ENCODE measurements at places on chromosomes 16 and 17.

DNA sequence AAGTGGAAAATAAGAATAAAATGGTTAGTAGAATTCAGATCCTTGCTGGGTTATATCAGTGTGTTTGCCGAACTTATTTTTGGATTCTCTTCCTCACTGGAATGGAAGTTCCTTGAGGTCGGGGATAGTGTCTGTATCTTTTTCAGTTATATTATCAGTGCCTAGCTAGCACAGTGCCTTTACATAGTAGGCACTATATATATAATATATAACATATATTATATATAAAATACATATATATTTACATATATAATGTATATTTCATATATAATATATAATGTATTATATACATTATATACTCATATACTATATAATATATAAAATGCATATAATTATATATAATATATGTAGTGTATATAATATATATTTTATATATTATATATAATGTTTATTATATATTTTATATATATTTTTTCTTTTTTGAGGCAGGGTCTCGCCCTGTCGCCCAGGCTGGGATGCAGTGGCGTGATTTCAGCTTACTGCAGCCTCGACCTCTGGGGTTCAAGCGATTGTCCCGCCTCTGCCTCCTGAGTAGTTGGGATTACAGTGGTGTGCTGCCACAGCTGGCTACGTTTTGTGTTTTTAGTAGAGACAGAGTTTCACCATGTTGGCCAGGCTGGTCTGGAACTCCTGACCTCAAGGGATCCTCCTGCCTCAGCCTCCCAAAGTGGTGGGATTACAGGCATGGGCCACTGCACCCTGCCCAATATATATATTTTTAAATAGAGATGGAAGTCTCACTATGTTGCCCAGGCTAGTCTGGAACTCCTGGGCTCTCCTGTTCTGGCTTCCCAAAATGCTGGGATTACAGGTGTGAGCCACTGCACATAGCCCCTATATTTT, 3.2 kb downstream of the NFATC3 start:
- DNase-seq = no peak

- peak; percentile 68 for DNase-seq
Observed at GRCh38 chr16:8936421-8936820, 27.3 kb downstream of the USP7 start.

DNA sequence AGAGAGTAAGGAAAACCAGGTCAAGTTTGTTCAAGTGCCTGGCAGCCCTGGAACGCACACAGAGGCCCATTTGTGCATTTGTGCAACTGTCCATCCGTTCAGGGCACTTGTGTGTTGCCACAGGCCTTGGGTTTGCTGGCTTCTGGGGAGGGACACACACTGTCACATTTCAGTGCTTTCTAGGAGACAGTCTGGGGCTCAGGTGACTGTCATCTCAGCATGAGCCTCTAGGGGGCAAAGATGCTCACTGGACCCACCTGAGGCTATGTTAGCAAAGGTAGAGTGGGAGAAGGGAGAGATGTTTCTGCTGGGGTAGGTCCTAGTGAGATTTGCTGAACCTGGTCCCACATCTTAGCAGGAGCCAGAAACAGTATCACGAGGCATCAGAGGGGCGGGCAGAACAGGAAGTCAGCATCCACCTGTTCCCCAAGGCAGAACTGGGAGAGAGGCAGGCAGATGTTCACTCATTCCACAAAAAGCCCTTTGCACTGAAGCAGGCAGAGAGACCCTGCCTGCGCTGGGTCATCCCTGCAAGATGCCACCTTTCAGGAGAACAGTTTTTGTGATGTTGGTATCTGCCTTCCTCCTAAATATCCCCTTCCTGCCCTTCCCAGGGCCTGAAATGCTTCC, 48.5 kb downstream of the RAI1 start:
- peak; percentile 73 for DNase-seq

DNA sequence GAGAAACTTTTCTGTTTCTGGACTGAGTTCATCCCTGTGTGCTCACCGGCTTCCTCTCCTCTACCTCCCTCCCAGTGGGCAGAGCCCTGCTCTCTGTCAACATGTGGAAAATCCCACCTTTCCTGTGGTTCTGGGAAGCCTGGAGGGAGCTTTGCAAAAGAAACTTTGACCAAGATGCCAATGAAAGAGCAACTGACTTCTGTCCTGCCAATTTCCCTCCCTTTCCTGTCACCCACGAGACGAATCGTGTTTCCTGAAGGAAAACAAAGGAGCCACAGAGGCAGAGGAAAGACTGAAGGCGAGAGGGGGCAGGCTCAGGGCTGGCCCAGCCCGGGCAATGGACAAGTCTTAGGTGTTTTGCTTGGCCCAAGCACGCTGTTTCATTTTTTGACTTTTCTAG, 82.8 kb downstream of the PLCG2 start:
- no peak for DNase-seq

- no peak for DNase-seq
Observed at GRCh38 chr17:14792746-14793145, 472.4 kb downstream of the PMP22 start.

- no peak for DNase-seq
Observed at GRCh38 chr17:56350592-56350991, 197.3 kb downstream of the ANKFN1 start.

DNA sequence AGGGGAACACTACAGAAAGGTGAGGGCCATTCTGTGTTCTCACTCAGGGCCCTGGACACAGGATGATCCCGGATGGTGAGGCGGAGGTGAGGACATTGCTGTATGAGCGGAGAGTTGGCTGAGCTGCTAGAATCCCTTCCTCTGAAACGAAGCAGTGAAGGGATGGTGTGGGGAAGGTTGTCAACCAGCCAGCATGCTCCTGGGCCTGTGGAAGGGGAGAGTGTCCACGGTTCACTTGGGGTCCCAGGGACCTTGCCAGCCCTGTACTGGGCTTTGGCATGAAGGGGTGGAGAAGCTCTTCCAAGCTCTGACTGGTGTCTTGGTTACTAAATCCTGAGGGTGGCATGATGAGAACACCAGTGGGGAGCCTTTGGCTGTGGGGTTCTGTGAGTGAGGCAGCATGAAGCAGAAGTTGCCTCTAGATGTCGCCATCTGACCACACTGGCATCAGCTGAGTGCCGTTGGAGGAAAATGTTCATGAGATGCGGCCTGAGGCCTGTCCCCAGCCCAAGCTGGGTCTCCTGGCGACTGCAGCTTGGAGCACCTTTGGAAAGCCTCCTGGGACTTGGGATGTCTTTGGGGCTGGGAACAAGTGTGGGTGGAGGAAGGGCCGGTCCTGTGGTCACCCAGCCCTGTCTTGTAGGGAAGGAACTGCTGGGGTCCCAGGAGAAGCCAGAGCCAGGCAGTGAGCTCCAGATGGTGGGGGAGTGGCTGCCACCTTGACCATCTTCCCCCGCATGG, 14.8 kb downstream of the PDP2 start:
- DNase-seq = peak; percentile 76

GRCh38 chr16:61544165-61544564, 492.1 kb downstream of the CDH8 start:
- DNase-seq = no peak

GRCh38 chr17:9956474-9957131, 51.5 kb upstream of the RCVRN start:
- no peak for DNase-seq

DNA sequence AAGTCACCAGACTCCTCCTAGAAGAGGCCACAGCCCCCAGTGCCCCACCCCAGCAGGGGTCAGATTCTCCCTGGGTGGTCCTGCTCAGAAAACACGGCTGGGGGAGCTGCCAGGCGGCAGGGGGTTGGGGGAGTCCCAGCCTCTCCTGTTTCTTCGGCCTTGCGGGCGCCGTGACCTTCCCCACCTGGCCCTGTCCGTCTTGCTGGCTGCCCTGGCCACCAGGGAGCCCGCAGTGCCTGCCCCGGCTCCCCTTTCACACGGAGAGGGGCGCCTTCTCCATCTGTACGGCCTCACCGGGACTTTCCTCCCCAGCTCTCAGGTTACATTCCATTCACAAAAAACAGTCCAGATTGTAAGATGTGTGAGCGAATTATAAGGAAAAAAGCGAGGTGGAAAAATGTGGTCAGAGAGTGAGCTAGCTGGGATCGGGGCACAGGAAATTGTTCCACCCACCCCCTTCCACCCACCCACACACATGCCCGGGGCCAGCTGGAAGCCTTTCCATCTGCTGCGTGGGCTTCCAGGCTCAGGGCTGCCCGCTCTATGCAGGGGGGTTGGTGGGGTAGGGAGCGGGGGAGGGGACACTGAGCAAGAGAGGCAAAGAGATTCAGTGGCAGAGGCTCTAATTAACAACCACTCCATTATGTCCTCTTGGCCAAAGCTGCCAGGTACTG, 14.6 kb upstream of the CIBAR2 start:
- peak; percentile 87 for DNase-seq

GRCh38 chr17:47707056-47707804, 13.3 kb downstream of the TBKBP1 start:
- DNase-seq = no peak

GRCh38 chr16:11403534-11403795, 58.2 kb downstream of the RMI2 start:
- no peak for DNase-seq

DNA sequence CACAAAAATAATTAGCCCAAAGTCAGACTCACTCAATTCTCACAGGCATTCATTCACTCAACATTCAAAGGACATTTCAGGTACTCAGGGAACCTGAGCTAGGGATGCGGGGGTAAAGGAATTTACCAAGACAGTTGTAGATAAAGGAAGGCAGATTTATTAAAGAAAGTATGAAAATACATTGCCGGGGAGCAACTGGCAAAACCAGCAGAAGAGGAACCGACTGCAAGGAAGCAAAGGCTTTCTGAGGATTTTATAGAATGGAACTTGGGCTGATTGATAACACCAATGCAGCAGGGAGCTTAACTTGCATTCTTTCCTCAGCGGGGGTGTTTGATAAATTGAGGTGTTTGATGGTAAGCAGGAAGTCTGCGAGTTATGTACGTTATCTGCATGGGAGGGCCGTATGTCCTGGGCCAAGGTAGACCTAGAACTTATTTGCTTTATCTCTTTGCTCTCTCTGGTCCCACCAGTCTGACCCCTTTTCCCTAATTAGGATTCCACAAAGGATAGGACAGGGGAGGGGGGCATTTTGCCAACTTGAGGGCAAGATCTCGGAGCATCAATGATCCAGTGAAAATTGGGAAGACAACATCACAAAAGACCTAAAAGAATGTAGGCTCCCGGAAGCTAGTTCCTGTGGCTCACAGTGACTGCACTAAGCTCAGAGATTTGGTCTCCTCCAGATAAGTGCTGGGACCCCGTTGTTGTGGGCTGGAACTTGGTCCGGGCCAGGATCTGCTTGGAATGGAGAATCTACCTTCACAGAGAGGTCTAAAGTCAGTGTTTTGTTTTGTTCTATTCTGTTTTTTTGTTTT, 5.8 kb upstream of the MT3 start:
- no peak for DNase-seq

GRCh38 chr16:83136419-83136818, 509.6 kb downstream of the CDH13 start:
- DNase-seq = no peak

DNA sequence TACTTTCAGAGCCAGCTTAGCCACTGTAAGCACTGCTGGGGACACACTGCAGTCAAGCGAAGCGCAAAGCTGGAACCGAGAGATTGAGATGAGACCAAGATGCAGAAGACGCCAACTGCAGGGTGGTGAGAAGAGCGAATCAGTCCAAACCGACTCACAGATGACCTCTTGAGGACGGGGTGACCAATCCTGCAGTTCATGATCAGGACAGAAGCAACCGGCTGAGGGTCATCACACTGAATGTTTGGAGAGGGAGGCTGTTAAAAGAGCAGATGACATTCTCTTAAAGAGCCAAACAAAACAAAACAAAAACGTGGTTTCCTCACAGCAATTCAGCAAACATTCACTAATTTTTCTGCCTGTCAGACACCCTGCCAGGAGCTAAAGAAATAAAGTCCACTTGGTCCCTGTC, 8.5 kb downstream of the HASPIN start:
- no peak for DNase-seq

DNA sequence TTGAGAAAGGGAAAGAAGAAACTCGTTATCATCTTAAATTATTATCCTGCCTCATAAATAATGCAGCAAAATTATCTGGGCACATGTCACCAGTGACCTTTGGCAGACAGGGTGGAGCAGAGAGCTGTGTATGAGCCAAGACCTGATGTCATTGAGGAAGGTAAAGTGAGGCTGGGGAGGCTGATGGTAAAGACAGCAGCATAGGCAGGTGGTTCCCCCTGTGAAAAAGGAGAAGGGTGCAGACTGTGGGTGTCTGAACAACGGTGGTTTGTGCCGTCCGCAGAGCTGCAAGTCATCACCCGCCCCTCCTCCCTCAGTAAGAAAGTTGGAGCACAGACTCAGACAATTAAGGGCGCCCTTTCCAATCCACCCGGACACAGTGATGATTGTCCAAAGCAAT, 30.8 kb upstream of the METTL16 start:
- DNase-seq = no peak

DNA sequence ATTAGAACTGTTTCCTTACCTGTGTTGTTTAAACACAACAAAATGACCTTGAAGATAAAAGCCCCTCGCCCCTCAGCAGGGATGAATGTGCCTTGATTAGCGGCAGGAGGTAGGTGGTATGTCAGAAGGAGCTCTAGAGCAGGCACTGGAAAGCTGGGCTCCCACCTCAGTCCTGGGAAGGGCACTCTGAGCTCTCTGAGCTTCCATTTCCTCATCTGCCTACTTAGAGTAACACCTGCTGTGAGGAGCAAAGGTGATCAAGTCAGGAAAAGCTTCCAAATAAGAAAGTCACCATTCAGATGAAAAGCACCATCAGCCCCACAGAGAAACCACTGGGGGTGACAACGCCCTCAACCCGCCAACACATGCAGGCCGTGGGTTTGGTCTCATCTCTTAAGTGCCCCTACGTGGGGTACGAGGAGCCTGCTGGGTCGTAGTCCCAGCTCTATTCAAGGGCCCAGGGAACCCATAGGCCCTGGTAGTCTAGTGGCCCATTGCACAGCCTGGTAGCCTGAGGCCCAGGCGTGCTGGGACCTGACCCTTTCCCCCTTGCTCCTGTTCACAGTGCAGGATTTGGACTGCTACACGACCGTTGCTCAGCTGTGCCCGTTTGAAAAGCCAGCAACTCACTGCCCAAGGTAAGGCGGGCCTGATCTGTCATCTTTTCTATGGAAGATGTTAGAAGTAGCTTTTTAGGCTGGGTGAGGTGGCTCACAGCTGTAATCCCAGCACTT, 57.3 kb downstream of the CRISPLD2 start:
- no peak for DNase-seq

DNA sequence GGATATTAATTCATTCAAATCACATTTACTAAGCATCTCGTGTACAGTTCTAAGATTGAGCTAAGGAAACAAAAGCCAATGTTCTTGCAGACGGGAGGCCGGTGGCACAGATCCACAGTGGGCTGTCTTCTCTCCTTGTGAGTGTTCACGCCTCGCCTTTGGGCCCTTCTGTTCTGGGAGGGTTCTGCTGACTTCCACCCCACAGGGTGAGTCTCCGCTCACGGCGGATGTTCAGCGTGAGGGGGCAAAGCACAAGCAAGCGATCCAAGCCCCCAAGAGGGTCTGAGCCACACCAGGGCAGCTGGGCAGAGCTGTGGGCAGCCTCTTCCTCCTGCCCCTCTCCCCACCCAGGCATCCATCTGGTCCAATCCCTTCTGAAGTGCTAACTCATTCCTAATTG, 84.3 kb upstream of the DOC2B start:
- no peak for DNase-seq

- no peak for DNase-seq
Observed at GRCh38 chr17:21817791-21818364, 125.6 kb downstream of the KCNJ18 start.
